ENCODE measurements at places on chromosomes 3 and 15.

DNA sequence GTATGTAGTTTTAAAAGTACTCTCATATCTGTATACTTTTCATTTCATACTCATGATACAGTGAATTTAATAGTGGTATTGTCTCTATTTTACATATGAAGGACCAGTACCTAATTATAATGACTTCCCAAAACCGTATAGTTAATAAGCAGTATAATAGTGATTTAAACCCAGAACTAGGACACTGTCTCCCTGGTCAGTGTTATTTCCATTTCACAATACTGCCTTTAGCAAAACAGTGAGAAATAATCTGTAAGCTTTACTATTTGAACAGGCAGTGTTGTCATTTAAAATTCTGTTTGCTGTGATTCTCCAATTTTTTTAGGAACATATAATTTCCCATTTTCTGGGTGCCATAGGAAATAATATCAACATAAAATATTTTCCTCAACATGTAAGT lies 116.2 kb downstream of the TCF12 start:
- no peak for DNase-seq

DNA sequence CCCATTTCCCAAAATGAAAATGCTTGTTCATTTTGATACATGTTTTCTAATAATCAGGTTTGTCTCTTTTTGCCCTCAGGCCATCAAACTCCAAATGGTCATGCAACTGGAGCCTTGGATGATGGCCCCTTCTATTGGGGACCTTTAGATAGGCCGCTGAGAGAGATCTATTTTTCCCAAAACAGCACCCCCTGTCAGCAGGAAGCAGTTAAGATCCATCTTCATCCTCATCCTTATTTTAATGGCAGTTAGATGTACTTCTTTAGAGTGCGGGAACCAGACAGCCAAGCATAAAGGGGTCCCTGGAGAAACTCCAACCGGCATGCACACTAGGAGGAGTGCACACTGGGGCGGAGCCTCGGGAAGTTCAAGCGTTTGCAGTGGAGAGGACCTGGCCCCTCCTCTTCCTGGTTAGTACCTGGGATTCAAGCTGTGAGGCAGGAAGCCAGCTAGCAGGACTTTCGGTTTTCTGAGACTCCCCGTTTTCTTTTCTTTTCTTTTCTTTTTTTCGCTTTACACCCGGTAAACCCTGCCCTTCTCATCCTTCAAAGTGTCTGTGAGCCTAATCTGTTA lies 31.9 kb upstream of the STRIT1 start:
- no peak for DNase-seq

DNA sequence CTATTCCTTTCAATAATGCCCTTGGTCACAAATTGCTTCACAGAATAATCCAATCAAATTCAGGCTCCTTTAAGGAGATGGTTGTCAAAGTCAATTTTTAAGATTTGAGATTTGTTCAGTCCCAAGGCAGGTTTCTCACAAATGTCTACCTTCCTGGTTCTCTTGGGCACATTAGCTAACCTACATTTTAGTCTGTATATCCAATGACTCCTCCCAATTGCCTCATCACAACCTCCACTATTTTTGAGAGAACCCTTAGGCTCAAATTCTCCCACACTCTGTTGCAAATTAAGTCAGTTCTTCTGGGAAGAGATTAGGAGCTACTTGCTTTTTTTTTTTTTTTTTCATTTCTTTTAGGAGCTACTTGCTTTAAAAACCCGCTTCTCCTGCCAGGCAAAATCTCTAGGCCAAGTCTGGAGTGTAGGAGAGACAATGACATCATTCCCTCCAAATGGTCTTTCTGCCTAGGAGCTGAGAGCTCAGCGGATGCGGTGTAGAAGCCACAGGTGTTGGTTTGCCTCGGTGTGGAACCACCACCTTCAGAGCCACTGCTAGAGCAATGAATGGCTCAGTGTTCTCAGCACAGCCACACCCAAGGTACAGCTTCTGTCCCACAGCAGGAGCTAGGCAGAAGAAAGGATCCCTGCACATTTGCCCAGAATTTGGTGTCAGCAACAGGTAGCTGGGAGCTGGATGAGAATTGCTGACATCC lies 10.0 kb upstream of the INO80 start:
- DNase-seq, result no peak

DNA sequence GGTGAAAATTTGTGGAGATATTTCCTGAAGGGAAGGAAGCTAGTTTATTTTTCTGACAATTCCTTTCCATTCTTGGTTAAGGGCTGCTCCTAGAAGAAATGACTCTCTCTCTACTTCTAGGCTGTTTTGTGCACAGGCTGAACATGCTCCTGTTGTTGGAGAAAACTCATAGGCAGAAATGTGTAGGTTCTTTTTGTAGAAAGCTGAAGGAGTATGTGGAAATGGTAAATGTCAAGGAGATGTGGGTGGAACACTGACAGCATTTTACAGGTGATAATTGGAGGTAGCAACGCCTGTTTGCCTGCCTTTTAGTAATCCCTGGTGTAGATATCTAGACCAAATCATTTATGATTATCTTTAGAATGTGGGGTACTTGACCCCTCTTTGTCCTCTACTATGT lies 322.2 kb upstream of the TBC1D5 start:
- DNase-seq, result no peak

DNA sequence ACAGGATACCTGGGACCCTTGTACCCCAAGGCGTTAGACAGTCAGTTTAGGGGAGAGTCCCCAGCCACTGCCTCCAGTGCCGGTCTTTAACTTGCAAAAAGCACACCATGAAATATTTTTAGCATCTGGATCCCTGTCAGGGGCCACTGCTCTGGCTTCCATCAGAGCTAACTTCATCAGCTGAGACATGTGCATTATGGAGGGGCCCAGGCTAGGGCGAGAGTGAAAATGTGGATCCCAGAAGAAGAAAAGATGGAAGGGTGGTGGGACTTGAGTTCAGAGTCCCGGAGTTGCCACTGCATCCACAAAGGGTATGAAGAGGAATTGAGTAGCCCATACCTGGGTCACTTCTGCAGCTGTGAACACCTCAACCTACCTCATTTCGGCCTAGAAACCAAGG lies 23.5 kb upstream of the SPATA12 start:
- no peak for DNase-seq

GRCh38 chr15:42863572-42864239 lies 56.9 kb downstream of the TTBK2 start:
- peak; percentile 79 for DNase-seq

GRCh38 chr3:11494131-11494916 lies 149.4 kb downstream of the VGLL4 start:
- no peak for DNase-seq

- DNase-seq, result no peak
Measured at GRCh38 chr3:49500732-49501609, 30.9 kb downstream of the DAG1 start.

GRCh38 chr15:48983300-48983699 lies 19.6 kb upstream of the SHC4 start:
- no peak for DNase-seq

DNA sequence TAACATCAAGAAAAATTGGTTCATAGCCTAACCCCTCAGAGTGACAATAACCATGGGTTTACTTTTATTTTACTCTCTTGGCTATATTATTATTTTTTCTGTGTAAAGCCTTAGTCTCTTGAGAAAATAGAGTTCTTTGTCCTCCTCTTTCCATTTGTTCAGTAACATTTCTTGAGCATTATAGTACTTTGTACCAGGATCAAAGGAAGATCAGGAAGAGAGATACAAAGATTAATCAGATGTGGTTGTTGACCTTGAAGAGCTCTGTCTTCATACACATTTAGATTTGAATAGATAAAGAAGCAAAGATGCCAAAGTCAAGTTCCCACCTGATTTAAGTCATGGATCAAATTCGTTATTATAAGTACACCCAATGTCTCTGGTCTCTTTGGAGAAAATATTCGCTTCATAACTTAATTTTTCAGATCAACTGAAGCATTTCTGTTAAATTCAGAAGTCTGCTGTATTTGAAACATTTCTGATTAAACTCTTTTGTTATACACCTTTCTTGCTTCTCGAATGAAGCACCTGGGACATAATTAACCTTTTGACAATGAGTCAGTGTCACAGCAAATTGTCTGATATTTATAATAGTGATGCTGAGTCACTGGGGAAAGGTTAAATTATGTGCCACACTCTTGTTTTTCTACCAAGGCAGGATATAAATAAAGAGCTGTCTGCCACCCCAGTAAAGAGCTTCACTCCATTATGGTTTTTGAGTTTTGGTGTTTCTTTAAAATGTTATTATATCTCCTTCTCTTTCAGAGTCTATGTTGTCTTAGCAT lies 100.2 kb downstream of the GHSR start:
- no peak for DNase-seq

DNA sequence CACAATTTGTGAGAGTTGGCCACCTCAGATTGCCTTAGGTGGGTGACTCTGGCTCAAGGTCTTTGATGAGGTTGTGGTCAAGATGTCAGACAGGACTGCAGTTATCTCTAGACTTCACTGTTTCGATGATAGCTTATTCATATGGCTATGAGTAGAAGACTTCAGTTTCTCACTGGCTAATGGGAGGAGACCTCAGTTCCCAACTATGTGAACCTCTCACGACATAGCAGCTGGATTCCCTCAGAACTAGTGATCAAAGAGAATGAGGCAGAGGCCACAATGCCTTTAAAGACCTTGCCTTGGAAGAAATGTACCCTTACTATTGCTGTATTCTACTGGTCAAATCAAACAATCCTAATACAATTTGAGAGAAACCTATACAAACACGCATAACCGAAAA lies 607.5 kb upstream of the ROBO2 start:
- no peak for DNase-seq

DNA sequence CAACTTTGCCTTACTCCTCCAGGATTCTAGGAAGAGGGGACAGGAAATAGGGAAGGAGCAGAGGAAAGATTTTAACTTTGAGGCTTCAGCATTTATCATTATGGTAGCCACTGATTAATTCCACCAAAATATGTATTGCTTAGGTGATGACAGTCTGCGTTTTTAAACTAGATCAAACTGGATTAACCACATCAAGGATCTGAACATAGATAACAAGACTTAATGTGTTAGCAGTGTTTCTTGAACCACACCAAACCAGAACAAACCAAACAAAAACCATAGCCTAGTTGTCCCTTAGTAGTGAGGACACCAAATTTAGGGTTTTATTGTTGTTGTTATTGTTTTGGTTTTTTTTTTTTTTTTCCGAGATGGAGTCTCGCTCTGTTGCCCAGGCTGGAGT lies 113.5 kb upstream of the LMOD3 start:
- DNase-seq, result no peak

- DNase-seq, result no peak
Measured at GRCh38 chr3:35773417-35773816, 134.1 kb downstream of the ARPP21 start.

- no peak for DNase-seq
Measured at GRCh38 chr3:185764163-185764979, 60.5 kb downstream of the IGF2BP2 start.

- DNase-seq, result no peak
Measured at GRCh38 chr3:126621171-126621570, 33.8 kb downstream of the TXNRD3 start.

GRCh38 chr3:135023996-135024658 lies 229.1 kb downstream of the EPHB1 start:
- DNase-seq, result no peak

DNA sequence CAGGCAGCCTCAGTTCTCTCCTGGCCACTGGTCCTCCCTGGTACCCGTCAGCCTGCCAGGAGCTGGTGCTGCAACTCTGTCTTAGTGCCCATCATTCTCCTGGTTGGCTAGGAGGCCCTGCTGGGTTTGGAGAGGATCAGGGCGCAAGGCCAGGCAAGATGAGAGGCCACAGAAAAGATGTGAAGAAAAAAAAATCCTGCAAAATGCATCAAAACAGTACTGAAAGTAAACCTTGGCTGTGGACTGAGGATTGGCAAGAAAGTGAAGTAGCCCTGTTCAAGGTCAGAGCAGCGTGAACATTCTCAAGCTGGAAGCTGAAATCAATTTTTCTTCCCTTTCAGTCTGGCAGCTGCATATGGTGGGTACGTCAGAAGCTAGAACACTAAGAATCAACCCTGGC lies 74.2 kb downstream of the GTF2E1 start:
- DNase-seq, result no peak

DNA sequence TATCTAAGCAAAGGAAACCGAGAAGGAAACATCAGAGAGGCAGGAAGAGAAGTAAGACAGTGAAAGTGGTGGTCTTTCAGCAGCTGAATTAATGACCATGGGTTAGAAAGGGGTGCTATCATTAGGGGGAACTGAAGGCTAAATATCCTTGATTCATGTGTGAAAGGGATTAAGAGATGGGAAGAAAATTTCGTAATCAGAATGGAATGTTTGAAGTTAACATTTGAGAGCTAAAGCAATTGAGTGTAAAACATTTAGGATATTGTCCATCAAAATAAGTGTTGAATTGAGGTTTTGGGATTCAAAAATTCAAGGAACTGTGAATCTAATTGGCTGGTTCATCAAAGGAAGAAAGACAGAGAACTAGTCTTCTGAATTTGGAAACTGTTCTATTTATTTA lies 4.1 kb upstream of the ECT2 start:
- no peak for DNase-seq

DNA sequence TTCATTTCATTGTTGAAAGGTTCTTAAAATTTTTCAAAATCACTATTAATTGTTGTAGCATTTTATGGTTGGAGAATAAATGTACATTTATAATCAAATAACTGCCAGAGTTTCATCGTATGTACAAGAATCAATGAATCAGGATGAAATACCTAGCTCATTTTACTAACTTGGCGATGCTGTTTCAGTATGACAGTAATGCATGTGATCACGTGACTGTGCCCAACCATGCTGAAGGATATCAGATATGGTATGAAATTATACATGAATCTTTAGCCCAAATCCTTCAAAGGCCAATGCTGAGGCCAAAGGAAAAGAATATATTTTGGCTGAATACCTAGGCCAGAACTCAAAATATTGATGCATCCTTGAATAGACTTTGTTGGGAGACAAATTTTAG lies 288.3 kb upstream of the TGFBR2 start:
- no peak for DNase-seq

- DNase-seq, result no peak
Measured at GRCh38 chr3:13702286-13702685, 153.4 kb downstream of the FBLN2 start.

DNA sequence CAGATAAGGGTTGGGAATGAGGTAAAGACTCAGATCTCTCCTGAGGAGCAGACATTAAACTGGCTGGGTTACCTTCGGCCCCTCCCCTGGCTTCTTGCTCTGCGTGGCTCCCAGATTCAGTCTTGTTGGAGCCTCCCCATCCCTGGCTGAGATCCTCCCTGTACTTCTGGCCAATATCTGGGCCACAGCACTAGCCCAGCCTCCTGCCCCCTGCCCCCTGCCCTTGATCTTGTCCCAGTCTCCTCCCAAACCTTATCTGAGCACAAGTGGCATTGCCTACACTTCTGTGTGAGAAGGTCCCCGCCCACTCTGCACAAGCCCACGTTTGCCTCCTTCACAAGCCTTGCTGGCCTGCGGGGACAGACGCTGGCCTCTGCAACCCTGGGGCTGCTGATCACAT lies 16.8 kb downstream of the PLA2G4F start:
- DNase-seq, result no peak

GRCh38 chr3:68060191-68060590 lies 405.8 kb upstream of the SUCLG2 start:
- DNase-seq, result no peak

Data from LNCaP clone FGC (cell line).